Activated CD8-positive, alpha-beta memory T cell treated with anti-CD3 and anti-CD28 coated beads, Interleukin-2, amount 10 ng/mL, durations not matched to agents 7 days and 5 days (primary cell): ENCODE measurements at places on chromosomes 16 and 17. TPM values are rescaled to one million over a fixed set of nuclear protein-coding genes. Genes with fewer than 3 reads are reported as not detected.

GRCh38 chr16:31461921-31462804, 2.9 kb downstream of the ARMC5 start:
- DNase-seq: no peak
- H3K4me3 ChIP-seq: no peak overlapping the region
- H3K27me3 ChIP-seq: no peaks in the 10 kb centered on the region
- H3K27ac ChIP-seq: no peak overlapping the region
- H3K4me1 ChIP-seq: peaks cover 32% of the 10 kb centered on the region
- peaks cover 24% of the 10 kb centered on the region for H3K36me3 ChIP-seq

DNA sequence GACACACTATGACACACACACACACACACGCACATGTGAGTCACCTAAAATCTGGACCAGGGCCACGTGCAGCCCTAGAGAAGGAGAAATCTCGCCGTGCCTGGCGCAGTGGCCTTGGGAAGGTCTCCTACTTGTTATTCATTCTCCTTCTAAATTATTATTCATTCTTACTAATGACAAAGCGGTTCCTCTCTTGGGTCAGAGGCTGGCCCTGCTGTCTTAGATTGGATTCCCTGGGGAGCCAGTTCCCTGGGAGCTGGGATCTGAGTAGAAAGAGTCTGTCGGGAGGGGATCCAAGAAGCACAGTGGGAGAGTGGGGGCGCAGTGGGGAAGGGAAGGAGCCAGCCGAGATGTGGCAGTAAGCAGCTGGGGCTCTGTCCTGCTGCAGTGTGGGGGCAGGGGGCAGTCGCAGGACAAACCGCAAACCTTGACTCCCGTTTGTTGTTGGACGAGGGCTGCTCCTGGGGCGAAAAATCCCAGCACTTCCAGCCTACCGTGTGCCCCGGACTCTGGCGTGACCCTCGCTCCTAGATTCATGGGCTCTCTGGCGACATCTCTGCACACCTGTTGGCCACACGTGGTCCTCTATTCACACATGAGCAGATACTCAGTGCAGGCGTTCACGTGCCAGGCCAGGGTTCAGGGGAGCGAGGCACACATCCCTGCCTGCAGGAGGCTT, 18.7 kb upstream of the JPH3 start:
- no peak overlapping the region for H3K4me3 ChIP-seq
- no peaks in the 10 kb centered on the region for H3K36me3 ChIP-seq
- no peak for DNase-seq
- H3K27ac ChIP-seq: no peak overlapping the region
- no peaks in the 10 kb centered on the region for H3K4me1 ChIP-seq
- H3K27me3 ChIP-seq: peaks cover 42% of the 10 kb centered on the region

DNA sequence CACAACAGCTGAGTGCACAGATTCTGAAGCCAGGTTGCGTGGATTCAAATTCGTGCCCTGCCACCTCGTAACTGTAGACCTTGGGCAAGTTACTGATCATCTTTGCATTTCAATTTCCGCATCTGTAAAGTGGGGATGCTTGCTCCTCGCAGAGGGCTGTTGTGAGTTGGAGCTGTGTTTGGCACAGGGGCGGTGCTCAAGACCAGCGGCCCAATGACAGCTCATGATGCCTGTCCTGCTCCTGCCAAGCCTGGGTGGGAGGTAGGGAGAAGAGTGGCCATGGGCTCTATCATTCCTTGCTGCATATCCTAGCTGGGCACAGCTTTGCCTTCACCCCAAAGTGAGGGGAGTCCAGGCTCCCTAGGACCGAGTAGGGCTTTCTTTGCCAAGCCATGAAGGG, 12.6 kb downstream of the NXPH3 start:
- H3K36me3 ChIP-seq: no peaks in the 10 kb centered on the region
- H3K4me1 ChIP-seq: peaks cover 3% of the 10 kb centered on the region
- H3K27ac ChIP-seq: no peak overlapping the region

DNA sequence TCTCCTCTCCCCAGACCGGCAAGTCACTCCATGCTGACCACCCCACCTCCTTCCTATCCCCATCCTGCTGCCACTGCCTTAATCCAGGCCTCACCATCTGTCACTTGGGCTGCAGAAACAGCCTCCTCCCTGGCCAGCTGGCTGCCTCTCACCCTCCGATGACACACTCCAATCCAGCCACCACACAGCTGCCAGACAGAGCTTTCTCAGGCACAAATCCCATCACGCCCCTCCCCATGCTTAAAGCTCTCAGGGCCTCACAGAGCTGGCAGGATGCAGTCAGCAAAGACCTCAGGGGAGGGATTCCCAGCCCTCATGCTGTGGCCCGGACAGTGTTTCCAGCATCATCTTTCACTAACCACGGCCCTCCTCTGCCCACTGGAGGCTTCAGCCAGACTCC, 13.7 kb downstream of the CAMKK1 start:
- H3K27ac ChIP-seq: no peak overlapping the region
- H3K4me3 ChIP-seq: no peak overlapping the region
- no peaks in the 10 kb centered on the region for H3K36me3 ChIP-seq
- no peaks in the 10 kb centered on the region for H3K4me1 ChIP-seq
- DNase-seq: no peak

- no peaks in the 10 kb centered on the region for H3K4me1 ChIP-seq
- H3K27me3 ChIP-seq: no peaks in the 10 kb centered on the region
- no peak overlapping the region for H3K4me3 ChIP-seq
- no peak overlapping the region for H3K27ac ChIP-seq
These were observed 259.3 kb downstream of the PARN start for GRCh38 chr16:14370736-14371234.

DNA sequence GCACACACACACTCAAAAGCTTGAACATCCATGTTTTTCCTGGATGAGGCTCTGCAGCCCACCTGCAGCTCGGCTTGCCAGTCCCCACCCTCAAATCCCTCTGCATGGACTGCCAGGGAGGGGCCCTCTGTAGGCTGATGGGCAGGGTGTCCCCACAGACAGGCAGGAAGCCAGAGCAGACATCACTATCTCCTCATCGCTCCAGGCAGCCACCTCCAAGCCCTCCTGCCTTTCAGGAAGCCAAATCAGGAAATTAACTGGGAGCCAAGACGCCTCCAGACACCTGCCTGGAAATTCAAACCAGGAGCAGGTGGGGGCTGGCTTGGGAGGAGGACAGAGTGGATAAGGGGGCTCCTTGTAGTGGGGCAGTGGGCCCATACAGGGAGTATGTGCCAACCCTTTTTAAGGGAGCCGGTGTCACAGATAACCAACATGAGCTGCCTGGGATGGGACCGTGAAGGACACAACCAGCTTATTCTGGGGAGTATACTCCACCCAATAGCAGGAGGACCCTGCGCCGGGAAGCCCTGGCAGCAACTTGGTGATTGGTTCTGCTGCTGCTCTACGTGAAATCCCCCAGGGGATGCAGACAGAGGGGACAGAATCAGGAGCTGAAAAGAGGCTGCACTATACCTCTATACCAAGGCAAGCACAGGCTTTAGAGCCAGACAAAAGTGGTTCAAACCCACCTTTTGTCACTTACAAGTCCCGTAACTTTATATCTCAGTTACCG, 139.1 kb downstream of the CCT6B start:
- H3K36me3 ChIP-seq: no peaks in the 10 kb centered on the region
- H3K27ac ChIP-seq: no peak overlapping the region
- H3K27me3 ChIP-seq: peaks cover 12% of the 10 kb centered on the region
- peaks cover 4% of the 10 kb centered on the region for H3K4me1 ChIP-seq

- no peak for DNase-seq
- H3K27ac ChIP-seq: no peak overlapping the region
- H3K4me1 ChIP-seq: peaks cover 41% of the 10 kb centered on the region
- H3K36me3 ChIP-seq: peaks cover 31% of the 10 kb centered on the region
- no peaks in the 10 kb centered on the region for H3K27me3 ChIP-seq
These were observed 15.9 kb downstream of the LITAF start for GRCh38 chr16:11570806-11571205.

DNA sequence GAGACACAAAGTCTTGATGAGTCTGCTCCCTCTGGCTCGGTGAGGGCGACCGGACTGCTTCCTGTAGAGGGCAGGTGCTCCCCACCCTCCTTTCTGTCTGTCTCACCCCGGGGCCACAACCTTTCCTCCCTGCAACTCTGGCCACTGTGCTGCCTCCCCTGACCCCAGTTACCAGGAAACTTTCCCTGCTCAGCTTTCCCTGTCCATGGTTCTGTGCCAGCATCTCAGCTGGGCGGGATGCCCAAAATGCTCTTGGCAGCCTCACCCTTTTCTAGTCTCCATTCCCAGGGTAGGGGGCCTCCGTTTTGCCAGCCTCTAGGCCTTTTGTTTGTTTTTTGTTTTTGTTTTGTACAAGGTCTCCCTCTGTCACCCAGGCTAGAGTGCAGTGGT, 1.4 kb downstream of the PLD2 start:
- H3K27ac ChIP-seq: no peak overlapping the region
- no peaks in the 10 kb centered on the region for H3K27me3 ChIP-seq
- H3K4me1 ChIP-seq: peaks cover 13% of the 10 kb centered on the region
- no peak for DNase-seq
- peaks cover 3% of the 10 kb centered on the region for H3K36me3 ChIP-seq

DNA sequence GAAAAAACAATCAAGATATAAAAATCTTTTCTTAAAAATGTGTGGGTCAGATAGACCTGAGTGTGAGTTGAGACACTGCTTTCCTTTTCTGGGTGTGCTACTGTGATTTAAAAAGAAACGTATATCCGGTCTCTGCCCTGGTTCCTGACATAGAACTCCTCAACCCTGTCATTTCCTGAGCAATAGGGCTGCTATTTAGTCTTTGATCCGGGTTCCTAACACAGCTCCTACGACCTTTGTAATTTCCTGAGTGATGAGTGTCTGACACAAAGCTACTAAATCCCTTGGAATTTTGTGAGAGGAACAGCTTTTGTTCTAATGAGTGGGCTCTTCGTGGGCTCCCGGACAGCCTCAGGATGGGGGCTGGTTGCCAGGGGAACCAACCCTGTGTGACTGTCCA, 93.9 kb upstream of the FA2H start:
- H3K36me3 ChIP-seq: peaks cover 11% of the 10 kb centered on the region
- H3K4me1 ChIP-seq: peaks cover 10% of the 10 kb centered on the region
- DNase-seq: no peak

GRCh38 chr17:78889531-78889930, 13.5 kb downstream of the CEP295NL start:
- no peak for DNase-seq
- H3K27ac ChIP-seq: peak overlapping the region; percentile 58
- H3K36me3 ChIP-seq: no peaks in the 10 kb centered on the region

DNA sequence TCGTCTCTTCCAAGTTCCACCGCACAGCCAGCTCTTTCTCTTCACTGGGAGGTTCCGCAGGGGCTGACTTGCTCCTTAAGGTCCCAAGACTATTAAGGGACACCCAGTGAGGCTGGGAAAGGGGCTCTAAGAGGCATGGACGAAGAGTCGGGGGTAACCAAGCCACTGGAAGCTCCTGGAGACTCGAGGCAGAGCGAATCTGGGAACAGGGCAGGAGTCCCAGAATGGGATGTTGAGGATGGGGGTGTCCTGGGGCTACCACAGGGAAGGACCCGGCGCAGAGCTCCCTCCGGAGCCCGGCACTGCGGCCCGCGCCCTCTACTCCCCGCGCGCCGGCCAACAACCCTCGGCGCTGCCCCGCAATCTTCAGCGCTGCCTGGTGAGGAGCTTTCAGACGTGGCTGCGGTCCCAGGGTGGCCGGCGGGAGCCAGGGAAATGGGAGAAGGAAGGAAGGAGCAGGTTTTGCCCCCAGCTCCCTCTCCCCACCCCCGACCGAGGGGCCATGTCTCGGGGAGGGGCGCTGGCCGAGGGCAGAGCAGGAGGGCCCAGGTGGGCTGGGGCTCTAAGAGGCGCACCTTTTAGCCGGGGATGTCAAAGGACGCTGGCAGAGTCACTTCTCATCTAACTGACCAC, 581 bp downstream of the CHST5 start:
- H3K27ac ChIP-seq: no peak overlapping the region
- no peaks in the 10 kb centered on the region for H3K27me3 ChIP-seq
- H3K36me3 ChIP-seq: no peaks in the 10 kb centered on the region

- no peak for DNase-seq
- no peaks in the 10 kb centered on the region for H3K36me3 ChIP-seq
These were observed 80.9 kb upstream of the C17orf78 start for GRCh38 chr17:37294888-37295287.

- peak overlapping the region; percentile 99 for H3K27ac ChIP-seq
- H3K36me3 ChIP-seq: peaks cover 37% of the 10 kb centered on the region
- DNase-seq: peak; percentile 77
- H3K4me3 ChIP-seq: peak overlapping the region; percentile 94
These were observed 651 bp upstream of the EIF1 start for GRCh38 chr17:41687828-41688640.

DNA sequence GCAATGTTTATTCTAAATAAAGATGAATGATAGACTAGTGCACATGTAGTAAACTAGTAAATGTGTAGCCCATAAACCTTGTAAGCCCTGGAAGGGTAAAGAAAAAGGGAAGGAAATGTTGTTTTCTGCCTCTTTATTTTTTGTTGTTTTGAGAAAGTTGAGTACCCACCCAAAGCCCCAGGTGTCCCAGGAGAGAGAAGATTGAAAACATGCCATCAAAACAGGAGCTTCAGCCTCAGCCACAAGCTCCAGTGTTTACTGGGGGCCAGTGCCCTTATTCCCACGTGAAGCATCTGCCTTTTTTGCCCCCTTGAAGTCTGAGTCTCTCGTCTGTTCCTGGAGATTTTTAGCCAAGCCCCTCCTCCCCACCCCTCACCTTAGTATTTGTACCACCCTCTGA, 121.5 kb downstream of the PRKCB start:
- H3K36me3 ChIP-seq: peaks cover 13% of the 10 kb centered on the region
- H3K27ac ChIP-seq: no peak overlapping the region
- peaks cover 50% of the 10 kb centered on the region for H3K4me1 ChIP-seq
- no peaks in the 10 kb centered on the region for H3K27me3 ChIP-seq

DNA sequence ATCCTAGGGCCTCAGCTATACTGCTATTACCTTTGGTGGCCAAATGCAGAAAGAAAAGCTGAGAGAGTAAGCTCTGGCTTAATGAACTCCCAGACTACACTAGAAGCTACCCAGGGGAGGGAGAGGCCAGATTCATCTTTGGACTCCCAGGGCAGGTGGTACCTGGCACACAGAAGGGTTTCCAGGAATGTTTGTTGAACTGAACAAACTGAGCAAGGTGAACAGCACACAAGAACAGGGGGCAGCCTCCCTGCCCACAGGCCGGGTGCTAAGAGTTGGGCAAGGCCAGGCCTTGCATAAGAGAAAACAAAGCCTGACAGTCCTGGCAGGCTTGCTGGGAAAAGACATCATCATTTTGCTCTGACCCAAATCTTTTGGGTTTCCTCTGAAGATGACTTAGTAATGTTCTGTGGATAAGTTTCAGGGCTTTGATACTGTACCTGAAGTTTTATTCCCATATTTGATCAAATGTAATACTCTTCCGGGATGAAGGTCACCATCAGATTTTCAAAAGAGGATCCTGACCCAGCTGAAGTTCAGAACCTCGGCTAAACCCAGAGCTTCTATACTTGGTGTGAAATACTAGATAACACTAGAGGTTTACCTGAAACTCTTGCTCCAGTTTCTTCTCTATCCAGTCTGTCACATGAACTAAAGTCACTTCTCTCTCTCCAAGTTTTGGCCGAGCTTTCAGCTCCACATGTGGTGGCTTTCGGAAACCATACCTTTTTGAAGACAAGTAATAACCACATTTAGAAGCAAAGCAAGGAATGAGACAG, 20.5 kb upstream of the ERN1 start:
- H3K27ac ChIP-seq: peak overlapping the region; percentile 9
- H3K4me1 ChIP-seq: peaks cover 18% of the 10 kb centered on the region
- peaks cover 27% of the 10 kb centered on the region for H3K36me3 ChIP-seq
- H3K4me3 ChIP-seq: no peak overlapping the region

NPIPA5 gene
- total RNA-seq: 22.5 TPM

PCGF2 gene
- total RNA-seq: 2.5 TPM

SDF2 gene
- 48.9 TPM for total RNA-seq

GRB7 gene
- not detected for total RNA-seq

CCDC57 gene
- 73.9 TPM for total RNA-seq

RCVRN gene
- total RNA-seq: not detected

UQCRC2 gene
- 217 TPM for total RNA-seq

PROCA1 gene
- 6.1 TPM for total RNA-seq

TAT gene
- not detected for total RNA-seq

KRTAP4-5 gene
- total RNA-seq: not detected

CCT6B gene
- 1.9 TPM for total RNA-seq

GDPD3 gene
- 8.1 TPM for total RNA-seq

COL1A1 gene
- 0.67 TPM for total RNA-seq
